ENCODE measurements at places on chromosomes 3 and 15.
A peak's percentile ranks its signal among the peaks of the same experiment; 100 is the strongest.

GRCh38 chr15:69855258-69856000 lies 242.3 kb downstream of the TLE3 start:
- DNase-seq = peak; percentile 20

GRCh38 chr3:193843474-193844301 lies 250.7 kb downstream of the OPA1 start:
- DNase-seq = no peak

- no peak for DNase-seq
Measured at GRCh38 chr15:88833731-88834100, 30.5 kb downstream of the ACAN start.

DNA sequence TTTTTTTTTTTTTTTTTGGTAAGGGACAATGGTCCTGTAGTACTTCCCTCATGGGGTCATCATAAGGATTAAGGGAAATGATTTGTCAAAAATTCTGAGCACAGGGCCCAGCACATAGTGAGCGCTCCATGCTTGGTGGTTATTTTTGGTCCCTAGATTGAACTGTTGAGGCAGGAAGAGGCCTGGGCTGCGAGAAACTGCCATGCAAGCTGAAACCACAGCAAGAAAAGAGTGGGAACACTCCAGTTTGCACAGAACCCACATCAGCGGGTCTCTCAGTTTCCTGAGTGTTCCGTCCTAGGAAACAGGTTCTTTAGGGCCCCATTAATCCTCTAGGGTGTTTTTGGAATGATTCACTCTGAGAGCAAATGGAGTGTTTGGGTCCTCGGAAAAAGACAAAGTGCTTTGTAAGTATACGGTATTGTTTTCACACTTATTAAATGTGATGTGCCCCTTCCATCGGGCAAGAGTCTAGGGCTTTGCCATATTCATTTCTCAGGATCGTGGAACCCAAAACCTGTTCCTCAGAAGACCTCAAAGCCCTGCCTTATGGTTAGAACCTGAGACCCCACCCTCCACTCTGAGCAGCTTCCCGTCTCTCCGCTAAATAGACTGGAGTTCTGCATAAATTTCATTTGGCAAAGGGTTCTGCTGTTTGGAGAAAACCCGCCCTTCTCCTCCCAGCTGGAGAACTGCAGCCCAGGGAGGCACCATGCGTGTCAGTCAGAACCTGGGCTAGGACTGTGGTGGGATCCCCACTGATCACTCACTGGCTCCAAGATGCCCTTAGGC lies 60.4 kb downstream of the SPSB4 start:
- no peak for DNase-seq

GRCh38 chr3:196712514-196713413 lies 587 bp downstream of the PIGX start:
- DNase-seq = peak; percentile 69

- peak; percentile 31 for DNase-seq
Measured at GRCh38 chr15:62934236-62934971, 108.1 kb upstream of the TPM1 start.

- peak; percentile 90 for DNase-seq
Measured at GRCh38 chr15:50676799-50677483, 9.7 kb downstream of the TRPM7 start.

GRCh38 chr3:19907523-19907922 lies 26.5 kb downstream of the EFHB start:
- no peak for DNase-seq

DNA sequence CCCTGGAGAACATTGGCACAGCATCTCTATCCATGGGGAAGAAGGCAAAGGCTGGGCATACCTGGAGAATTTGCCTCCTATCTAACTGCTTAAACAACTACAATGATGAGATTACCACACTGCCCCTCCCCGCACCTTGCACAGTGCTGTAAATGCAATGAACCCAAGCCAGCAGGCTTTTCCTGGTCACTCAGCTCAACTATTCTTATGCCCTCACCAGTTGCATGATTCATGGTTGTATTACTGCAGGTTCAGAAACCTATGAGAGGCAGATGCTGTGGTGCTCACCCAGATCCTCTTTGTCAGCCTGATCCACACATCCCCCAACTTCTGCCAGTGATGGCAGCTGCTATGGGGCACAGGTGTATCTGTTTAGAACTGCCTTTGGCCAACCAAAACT lies 77.7 kb upstream of the STAC start:
- DNase-seq = no peak

Data from EH (cell line).